ENCODE measurements at places on chromosomes 5 and 9.

GRCh38 chr9:75130621-75131230, 42.4 kb downstream of the OSTF1 start:
- no peak for DNase-seq

DNA sequence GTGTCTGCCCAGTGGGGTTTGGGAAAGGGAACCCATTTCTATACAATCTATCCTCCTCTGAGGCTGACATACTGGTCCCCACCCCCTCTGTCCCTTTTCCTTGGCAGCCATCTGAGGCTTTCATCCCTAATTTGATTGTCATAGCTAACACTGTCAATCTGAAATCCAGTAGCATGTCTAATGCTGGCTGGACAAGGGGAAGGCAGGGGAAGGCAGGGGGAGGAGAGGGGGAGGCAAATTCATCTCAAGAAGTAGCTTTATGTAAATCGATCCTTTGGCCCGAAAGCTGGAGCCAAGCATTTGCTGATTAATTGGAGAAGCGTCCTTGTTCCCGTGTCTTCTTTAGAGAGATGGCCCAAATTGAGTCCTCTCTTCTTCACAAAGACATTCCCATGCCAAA, 314.1 kb upstream of the PANK3 start:
- no peak for DNase-seq

DNA sequence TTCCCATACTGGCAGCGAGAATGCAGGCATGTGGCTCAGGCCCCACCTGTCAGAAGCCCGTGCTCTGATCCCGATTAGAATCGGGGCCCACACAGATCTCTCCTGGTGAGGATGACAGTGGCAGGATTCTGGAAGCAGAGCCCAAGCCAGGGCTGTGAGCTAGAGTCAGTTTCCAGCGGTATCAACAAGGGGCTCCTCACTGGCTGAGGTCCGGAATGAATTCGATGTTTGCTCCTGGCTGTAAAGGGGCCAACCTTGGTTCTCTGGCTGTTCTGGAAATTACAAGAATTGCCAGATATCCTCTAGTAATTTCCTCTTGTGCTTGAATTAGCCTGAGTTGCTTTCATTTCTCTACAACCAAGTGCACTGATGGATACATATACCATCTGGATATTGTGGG, 129.1 kb upstream of the SPRY4 start:
- DNase-seq, result no peak

- no peak for DNase-seq
Measured at GRCh38 chr9:3968891-3969290, 331.0 kb downstream of the GLIS3 start.

DNA sequence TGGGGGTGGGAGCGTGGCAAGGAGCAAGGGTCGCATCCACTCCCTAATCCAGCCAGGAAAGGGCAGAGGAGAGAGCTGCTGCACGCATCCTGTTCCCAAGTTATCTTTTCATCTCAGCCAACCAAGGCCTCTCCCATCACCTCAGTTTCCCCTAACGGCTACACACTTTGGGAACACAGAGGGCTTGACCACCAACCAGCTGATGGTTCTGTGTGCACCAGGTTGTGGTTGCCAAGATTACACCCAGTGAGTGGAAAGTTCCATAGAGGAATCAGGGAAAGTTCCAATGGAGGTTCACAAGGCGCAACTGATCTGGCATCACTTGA, 53.9 kb downstream of the ADAM19 start:
- no peak for DNase-seq

DNA sequence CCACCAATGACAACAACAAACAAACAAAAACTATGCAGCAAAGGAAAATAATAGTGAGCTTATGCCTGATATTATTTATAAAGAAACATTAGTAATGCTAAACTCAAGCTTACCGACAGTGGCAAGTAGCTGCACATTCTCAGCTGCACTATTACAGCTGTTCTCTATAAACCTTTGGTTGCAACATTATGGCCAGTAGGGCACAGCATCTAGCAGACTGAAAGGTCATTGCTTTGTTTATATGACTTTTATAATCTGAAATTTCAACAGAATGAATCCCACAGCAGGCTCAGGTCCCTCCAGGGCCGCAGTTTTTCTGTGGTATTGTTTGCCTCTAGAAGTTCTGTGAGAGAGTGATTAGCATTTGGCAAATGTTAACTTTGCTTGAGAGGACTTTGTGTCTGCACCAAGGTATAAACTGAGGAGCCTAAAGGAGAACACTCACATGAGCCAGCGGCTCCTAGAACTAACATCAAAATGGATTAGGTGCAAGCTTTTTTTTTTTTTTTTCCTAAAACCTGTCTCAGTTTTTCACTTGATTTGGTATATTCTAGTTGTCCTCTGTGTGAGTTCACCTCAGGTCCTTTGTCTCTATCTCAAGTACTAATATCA, 58.3 kb downstream of the IZUMO3 start:
- DNase-seq, result no peak

DNA sequence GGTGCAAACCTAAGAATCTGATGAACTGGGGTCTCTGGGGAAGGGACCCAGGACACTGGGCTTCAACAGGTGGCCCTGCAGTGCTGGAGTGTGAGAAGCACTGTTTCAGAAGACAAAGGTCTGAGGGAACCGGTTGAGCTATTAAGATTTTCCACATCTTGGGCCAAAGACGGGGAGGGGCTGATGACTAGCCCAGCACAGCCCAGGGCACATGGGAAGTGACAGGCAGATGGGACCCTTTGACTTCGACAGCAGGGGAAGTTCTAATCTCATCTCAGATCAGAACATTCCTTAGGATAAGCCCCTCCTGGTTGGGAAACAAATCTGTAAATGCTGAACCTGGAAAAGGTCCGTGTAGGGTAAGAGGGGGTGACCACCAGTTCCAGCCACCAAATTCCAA, 67.4 kb downstream of the RAPGEF1 start:
- DNase-seq, result no peak

DNA sequence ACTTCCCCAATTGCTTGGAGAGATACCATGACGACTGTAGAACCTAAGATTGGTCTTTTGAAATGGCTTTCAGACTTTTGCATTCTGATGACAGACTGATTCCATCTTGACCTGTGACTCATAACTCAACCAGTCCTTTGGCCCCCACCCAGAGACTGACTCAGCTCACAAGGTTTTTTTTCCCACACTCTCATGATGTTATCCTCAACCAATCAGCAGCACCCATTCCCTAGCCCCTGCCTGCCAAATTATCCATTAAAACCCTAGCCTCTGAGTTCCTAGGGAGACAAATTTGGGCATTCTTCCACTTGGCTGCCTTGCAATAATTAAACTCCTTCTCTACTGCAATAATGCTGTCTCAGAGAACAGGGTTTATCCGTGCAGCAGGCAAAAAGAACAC, 1263.3 kb upstream of the CDH9 start:
- DNase-seq, result no peak

GRCh38 chr5:137142346-137142745, 356.8 kb downstream of the SPOCK1 start:
- no peak for DNase-seq

DNA sequence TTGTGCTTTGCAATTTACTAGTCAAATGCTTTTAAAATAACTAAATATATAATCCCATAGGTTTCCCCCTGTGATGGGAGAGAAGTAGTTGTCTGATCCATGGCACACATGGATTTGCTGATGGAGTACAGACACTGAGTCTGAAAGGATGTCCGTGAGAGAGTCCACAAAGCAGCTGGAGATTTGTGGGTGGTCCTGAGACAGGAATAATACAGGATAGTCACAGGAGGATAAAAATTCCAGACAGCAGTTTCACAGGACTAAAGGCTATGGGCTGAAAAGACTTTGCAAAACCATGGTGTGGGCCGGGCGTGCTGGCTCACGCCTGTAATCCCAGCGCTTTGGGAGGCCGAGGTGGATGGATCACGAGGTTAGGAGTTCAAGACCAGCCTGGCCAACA, 58.7 kb upstream of the ZFR start:
- no peak for DNase-seq

DNA sequence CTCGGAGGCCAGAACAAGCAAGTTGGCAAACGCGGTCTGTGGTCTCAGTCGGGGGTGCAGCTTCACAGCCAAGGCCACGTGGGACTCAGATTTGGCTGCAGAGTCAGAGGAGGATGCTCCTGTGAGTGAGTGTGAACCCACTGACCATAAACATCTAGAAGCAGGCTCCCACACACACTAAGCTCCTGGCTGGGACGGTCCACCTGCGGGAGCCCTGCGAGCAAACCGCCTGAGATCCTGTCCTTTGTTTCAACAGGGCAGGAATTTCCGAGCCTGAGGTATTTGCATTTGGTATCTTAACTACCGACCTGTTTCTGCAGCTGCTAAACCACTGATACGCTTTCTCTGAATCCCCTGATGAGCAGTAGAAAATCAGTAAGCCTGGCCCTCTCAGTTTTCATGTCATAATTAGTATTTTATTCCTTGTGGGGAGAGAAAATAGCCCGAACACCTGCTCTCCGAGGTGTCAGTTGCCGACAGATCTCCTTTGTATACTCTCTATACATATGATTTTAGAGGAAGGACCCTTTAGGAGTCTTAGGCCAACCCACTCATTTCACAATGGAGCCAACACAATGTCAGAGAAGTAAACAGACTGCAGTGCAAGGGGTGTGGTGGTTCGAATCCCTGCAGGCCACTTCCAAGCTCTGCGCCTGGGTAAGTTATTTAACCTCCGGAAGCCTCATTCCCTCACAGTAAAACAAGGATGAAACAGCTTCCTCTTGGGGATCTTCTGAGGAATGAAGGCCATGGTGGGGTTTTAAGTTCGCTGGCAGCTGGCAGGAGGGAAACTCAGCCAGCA, 40.9 kb upstream of the PWWP2A start:
- no peak for DNase-seq

DNA sequence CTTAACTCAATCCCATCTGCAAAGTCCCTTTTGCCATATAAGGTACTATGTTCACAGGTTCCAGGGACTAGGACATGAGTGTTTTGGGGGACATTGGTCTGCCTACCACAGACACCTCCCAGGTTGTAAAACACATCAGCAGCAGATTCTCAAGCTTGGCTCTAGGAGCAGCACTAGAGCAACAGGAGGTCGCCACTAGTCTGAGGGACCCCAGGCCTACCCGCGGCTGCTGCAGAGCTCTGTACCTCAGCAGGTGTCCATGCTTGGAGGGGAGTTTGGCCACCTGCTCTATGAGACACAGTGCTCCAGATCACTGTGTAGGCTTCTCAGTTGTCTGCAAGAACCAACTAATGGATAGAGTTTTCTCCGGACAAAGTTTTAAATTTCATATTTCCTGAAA, 262.2 kb upstream of the ARRDC3 start:
- DNase-seq, result no peak

DNA sequence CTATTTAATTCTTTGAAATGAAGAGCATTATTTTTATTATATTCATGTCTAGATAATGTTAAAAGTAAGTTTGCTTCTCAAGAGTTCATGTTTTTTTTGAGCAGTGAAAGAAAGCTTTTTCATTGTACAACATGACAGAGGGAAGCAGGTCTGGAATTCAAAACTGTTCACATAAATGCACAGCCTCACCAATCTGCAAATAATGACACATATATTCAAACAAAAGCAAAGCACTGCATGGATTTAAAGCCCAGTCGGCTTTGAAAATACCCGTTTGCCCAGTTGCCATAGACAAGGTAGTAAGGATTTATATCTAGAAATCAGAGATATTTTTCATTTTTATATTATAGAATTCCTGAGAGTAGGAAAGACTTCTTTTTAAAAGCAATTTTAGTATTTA, 201.8 kb downstream of the CD180 start:
- DNase-seq, result no peak

GRCh38 chr9:113886466-113886865, 10.4 kb downstream of the ZNF618 start:
- no peak for DNase-seq

GRCh38 chr9:97556721-97557605, 55.5 kb downstream of the TMOD1 start:
- DNase-seq, result no peak

GRCh38 chr9:82593501-82593900, 469.4 kb downstream of the RASEF start:
- no peak for DNase-seq

GRCh38 chr5:141100243-141100805, at the start of gene PCDHB3:
TSS of gene PCDHB3 (plus strand) at chr5:141100473. CDS start at chr5:141100650, 177 bp downstream.
- DNase-seq, result no peak

DNA sequence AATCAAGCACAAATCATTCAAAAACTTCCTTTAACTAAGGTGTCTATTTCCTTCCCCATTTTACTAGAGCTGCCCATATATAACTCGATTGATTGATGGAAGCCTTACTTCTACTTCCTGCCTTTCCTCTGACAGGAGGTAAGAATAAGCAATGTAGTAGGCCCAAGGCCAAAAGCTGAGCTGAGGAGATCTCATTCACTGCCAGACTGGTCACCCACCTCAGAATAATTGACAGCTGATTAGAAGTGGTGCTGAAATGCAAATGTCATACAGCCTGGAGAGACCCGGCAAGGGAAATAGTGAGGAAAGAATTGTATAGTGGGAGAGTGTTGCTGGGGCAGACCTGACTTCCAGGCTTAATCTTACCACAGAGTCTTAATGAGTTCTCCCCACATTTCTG, 239.9 kb downstream of the SAXO1 start:
- no peak for DNase-seq

GRCh38 chr5:101271416-101271815, 368.3 kb upstream of the ST8SIA4 start:
- no peak for DNase-seq

DNA sequence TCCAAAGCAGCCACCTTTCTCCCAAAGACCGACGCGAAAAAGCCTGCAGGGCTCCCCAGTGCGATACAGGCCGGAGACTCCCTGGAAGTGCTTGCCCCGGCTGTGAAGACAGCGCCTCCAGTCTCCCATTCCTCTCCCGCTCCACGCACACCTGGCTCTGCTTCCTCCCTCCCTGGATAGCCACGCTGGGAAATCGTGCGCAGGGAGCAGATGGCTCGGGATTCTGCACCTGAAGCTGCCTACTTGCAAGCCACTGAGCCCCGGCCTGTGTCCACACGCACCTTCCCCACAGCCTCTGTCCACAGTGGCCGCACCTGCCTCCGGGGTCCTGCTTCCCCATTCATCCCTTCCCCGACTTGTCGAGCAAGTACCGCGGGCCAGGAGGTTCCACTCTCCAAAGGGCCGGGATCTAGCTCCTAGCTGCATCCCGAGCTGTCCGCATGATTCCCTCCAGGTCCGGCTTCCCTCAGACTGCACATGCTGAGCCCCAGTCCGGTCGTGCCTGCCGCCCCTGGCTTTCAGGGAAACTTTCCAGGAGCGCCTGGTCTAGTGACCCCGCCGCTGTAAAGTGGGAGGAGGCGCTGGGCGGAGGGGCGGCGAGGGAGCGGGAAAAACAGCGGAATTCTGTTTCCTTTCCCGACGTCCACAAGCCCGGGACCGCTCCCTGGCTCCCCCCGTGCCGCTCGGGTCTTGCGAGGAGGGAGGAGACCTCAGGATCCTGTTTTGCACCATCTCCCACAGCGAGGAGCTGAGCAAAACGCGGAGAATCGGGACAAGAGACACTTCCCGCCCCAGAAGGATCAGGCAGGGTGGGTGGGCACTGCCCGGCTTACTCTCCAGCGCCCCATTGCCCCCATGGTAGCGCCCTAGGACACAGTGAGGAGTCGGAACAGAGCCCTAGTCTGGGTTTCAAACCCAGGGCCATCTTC, 2.0 kb downstream of the SEMA6A start:
- no peak for DNase-seq

GRCh38 chr5:37214550-37214949, 34.6 kb downstream of the CPLANE1 start:
- DNase-seq, result no peak

- no peak for DNase-seq
Measured at GRCh38 chr9:129580211-129580915, 40.5 kb downstream of the C9orf50 start.

- DNase-seq, result peak; percentile 27
Measured at GRCh38 chr9:136312436-136312835, 8.5 kb upstream of the CCDC187 start.

- no peak for DNase-seq
Measured at GRCh38 chr9:119639287-119639955, 270.2 kb upstream of the BRINP1 start.
